SJSA1 (cell line): ENCODE measurements at places on chromosomes 12 and 14.

GRCh38 chr12:24421759-24422158 lies 472.3 kb upstream of the SOX5 start:
- DNase-seq = no peak

DNA sequence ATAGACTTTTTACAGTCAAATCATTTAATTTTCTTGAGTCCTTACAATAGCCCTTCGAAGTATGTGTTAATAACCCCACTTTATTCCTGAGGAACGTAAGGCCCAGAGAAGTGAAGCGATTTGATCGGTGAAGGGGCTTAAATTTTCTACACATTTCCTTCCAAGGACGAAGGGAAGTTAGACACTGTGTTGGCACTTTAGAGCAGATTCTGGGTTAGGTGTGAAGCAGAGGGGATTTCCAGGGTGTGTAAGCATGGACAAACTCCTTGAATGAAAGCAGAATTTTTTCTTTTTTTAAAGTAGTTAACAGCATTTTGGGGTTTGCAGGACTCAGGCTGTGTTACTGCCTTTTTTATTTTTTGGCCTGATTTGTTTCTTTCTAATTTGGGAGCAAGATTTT lies 38.9 kb downstream of the PRORP start:
- peak; percentile 20 for DNase-seq

DNA sequence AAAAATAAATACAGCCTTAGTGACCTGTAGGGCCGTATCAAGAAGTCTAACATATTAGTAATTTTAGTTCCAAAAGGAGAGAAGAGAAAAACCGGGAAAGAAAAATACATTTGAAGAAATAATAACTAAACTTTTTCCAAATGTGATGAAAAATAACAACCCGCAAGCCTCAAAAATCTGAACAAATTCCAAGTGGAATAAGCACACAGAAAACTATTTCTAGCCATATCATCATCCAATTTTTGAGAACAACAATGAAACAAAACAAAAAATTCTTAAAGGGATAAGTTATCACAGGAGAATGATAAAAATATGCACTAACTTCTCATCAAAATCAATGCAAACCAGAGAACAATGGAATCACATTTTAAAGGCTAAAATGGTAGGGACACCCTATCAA lies 198.1 kb upstream of the PLXNC1 start:
- DNase-seq = no peak

DNA sequence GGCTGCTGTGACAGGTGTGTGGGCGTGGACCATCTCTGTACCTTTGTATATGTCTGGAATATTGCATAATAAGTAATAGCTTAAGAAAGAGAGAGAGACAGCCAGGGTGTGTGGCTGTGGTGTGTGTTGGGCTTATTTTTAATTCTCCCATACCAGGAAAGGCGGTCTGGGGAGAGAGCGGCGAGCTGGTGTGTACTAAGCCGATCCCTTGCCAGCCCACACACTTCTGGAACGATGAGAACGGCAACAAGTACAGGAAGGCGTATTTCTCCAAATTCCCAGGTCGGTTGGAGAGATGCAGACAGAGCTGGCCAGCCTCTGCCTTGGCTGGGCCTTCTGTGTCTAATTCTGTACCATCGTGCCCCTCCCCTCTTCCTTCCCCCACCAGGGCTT lies 63.9 kb downstream of the AACS start:
- no peak for DNase-seq

GRCh38 chr14:92507174-92507768 lies 6.3 kb upstream of the RIN3 start:
- no peak for DNase-seq

DNA sequence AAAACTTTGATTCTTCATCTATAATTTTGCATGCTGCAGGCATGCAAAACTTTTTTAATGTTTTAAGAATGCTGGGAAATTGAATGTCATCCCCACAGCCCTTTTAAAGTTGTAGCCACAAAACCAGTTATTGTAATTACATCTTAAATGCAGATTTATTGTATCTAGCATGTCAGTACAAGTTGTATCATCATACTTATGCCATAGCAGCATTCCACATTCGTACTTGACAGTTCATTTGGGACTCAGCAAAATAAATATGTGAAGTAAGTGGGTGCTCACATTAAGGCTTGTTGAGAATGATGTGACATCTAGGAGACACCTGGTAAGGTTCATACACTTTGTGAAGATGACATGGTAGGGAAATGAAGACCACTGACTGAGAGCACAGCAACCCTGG lies 44.0 kb upstream of the GZMB start:
- DNase-seq = no peak
